ENCODE measurements at places on chromosomes 6 and 20. TPM values are rescaled to one million over a fixed set of nuclear protein-coding genes. Genes with fewer than 3 reads are reported as not detected.

- DNase-seq = no peak
Observed at GRCh38 chr6:158270389-158271127, 41.7 kb upstream of the TULP4 start.

TEAD3 gene
- 56.8 TPM for total RNA-seq

GRCh38 chr6:119078376-119079282, at the start of gene FAM184A:
Gene FAM184A (minus strand): TSS chr6:119078664. CDS start chr6:119078299, 365 bp downstream.
- DNase-seq = no peak

HMGCLL1 gene
- total RNA-seq = 0.17 TPM
